Retinal pigment epithelial cell (primary cell): ENCODE measurements at places on chromosomes 3 and 15.

GRCh38 chr3:19947549-19948225, 790 bp downstream of the RAB5A start:
- no peak for DNase-seq

- DNase-seq: no peak
Measured at GRCh38 chr15:64493641-64494040, 33.3 kb downstream of the ZNF609 start.

GRCh38 chr3:157285141-157285540, 125.2 kb upstream of the CCNL1 start:
- DNase-seq: no peak

DNA sequence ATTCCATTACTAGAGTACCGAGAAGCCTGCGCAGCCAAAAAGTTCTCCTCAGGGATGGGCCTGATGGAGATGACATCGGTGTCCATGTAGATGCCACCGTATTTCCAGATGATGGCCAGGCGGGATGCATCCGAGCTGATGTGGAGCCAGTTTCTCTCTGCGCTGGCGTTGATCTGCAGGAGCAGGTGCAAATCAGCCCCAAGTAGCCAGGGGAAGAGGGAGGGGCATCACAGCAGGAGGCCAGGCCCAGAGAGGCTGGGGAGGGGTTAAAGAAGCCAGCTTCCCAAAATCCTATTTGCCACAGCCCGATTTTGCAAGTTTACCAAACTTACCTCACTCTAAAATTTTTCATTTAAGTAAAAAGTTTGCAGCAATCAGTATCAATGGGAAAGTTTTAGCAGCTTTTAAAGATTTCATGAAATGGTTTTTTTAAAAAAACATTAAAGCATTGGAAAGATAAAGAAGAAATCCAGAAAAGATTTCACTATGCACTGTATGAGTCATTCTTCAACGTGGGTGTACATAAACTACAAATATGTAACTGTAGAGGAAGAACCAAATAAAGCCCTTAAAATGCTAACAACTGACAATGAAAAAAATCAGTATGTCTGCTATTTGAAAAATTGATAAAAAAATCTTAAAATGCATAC, 7.4 kb downstream of the A4GNT start:
- no peak for DNase-seq

GRCh38 chr3:183252973-183253527, at the start of gene B3GNT5:
B3GNT5 (plus strand) TSS chr3:183253253; CDS start chr3:183269799, 16,546 bp downstream.
- no peak for DNase-seq

- no peak for DNase-seq
Measured at GRCh38 chr3:3191675-3192285, 12.3 kb upstream of the CRBN start.

DNA sequence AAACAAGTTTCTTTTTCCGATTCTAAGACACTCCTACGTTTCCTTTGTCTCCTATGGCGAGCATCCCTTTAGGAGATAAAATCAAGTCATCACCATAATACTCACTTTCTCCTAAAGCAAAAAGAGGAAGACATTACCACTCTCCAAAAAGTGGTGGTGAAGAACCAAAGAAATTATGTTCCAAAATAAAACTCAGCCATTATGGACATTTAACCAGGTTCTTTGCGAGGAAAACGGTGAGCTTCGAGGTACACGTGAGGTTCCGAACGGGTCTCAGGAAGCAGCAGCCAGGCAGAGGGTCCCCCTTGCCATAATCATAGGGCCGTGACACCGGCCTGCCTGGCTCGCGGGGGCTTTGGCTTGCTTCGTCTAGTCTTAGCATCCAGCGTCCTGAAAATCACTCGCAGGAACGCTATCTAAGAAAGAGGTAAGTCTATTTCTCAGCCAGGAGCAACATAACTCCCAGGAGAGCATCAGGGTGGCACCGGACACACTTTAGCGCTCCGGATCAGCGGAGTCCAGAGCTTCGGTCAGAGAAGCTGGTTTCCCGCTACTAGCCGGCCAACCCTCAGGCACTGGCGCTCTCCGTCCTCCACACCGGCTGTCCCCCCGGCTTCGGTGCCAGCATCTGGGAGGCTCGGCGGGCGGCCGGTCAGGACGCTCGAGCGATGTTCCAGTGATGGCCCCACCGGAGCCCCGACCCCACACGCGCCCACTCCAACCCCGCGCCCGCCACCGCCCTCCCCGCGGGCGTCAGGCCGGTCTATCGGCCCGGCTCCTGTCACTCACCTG, 581 bp downstream of the IP6K1 start:
- DNase-seq: no peak

- DNase-seq: no peak
Measured at GRCh38 chr15:45363801-45364200, 14.5 kb downstream of the GATM start.

DNA sequence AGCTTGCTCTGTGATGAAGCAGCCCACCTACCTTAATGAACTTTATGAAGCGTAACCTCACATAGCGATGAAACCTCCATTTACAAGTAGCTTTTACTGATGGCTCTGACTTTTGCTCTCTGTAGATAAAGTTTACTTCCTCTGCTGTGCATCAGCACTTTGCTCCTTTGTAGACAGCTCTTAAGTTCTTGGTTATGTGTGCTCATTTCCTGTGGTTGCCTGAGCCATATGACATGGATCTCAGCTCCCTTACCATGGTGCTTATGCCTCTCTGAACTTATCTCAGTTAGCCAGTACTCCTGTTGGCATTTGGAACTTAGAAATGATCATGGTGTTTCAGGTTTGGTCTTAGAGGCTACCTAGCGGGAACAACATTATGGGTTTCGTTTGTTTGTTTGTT, 7.8 kb downstream of the MFSD1 start:
- DNase-seq: no peak

GRCh38 chr15:41936155-41936554, 36.2 kb downstream of the EHD4 start:
- no peak for DNase-seq
